ENCODE measurements at places on chromosomes 12 and 14.
A peak's percentile ranks its signal among the peaks of the same experiment; 100 is the strongest.

DNA sequence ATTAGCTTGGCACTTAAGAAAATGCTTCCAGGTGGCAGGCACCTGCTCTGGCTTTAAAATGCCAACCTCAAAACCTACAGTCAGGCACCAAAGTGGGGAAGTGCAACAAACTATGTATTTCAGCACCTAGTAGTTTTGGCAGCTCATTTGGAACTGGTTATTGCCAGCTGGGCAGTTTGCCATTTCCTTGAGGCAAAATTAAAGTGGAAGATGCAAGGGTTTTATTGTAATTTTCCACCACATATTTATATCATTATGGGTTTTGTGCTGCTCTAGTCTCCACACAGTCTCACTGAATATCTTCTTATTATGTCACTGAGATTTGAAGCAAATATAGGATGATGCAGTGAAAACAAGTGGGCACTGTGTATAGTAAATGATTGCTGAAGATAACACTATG is 117.0 kb downstream of the PRKD1 start:
- DNase-seq: no peak

DNA sequence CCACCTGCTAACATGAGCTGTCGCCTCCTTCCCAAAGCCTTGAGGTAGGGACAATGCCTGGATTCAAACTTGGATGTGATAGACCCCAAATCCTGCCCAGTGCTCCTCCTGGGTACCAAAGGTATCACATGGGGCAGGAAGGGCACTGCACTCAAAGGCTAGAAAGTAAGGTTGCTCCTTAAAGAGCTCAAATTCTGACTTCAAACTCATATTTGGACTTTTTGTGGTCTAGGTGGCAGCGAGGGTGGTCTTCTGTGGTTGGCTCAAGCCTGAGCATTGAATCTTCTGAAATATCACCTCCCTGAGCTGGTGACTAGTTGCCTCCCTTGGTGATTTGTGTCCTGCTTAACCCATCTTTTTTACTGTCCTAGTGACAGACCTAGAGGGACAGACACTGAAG is 8.3 kb upstream of the RNASE4 start:
- no peak for DNase-seq

GRCh38 chr12:122738571-122738970 is 7.9 kb upstream of the HCAR1 start:
- DNase-seq: no peak

DNA sequence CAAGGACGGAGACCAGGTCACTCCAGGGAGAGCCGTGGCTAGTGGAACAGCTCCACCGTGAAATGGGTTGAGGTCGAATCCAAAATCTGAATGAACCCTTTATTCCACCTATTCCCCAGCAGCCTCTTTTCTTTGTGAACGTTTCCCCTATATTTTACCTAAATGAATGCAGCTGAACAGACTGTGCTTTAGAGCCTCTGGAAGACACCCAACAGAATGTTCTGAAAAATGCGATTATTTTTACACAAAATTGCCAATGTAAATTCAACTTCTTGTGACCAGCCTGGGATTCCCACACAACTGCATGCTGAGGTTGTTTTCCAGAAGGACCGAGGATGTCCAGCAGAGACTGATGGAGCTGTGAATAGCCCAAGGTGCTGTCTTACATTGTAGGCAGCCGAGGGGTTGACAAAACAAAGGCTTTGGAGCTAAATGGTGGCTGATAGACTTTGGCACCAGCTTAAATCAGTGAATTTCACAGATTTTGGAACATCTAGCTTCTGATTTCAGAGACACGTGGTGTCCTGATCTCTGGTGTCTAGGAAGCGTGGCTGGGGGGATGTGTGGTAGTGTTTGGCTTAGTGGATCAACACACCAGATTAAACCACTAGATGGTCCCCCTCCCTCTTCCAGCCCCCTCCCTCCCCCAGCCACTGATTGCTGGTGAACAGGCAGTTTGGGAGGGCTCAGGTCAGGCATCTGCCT is 150.4 kb downstream of the ZNF664 start:
- DNase-seq: no peak

GRCh38 chr12:123133701-123134100 is 17.2 kb downstream of the PITPNM2 start:
- DNase-seq: no peak

DNA sequence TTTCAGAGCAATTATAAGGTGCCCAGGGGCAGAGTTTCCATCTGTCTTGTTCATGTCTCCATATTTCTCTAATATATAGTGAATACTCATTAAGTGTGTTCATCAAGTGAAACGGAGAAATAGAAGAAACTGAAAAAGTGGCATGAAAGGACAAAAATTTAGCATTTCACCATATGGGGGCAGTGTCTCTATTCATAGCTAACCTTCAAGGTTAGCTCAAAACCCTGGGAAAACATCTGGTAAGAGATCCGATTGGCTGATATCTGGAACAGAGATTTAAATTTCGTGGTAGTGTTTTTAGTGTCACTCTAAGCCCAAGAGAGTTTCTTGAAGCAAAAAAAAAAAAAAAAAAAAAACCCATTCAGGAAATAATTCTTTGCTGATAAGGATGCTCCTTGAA is 367.5 kb downstream of the DAD1 start:
- no peak for DNase-seq

DNA sequence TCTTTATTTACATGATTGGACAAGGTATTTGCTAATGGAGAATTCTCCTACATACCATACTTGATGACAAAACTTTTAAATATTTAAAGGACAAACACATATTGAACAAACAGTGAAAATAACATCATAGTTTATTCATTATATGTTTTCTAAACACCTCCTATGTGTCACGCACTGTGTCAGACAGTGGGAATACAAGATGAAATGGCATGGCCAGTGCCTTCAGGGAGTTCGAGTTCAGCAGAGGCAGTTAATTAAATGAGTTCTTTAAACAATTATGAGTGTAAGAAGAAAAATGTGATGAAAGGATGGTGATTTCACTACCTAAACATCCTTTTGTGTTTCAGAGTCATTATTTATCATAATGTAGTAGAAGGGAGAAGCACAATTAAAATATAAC is 159.8 kb downstream of the KCNH5 start:
- DNase-seq: peak; percentile 48

GRCh38 chr12:83759906-83760305 is 1073.2 kb downstream of the TMTC2 start:
- no peak for DNase-seq

- peak; percentile 91 for DNase-seq
Measured at GRCh38 chr12:79737875-79738718, 47.3 kb upstream of the PAWR start.

DNA sequence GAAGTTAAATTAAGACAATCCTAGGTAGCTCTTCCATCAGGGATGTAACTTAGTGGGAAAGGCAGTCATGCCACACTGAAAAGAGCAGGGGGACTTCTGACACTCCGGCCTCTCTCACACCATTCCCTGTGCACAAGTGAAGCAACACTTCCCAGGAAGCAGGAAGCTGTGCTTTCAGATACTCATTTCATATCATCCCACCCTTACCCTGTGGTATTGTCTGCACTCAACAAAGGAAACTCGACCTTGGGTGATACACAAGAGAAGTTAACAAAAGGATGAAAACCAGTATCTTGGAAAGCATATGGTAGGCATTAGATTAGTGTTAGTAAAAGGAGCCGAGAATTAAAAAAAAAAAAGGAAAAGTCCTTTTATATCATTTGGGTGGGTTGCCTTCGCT is 61.3 kb upstream of the MDM1 start:
- no peak for DNase-seq

DNA sequence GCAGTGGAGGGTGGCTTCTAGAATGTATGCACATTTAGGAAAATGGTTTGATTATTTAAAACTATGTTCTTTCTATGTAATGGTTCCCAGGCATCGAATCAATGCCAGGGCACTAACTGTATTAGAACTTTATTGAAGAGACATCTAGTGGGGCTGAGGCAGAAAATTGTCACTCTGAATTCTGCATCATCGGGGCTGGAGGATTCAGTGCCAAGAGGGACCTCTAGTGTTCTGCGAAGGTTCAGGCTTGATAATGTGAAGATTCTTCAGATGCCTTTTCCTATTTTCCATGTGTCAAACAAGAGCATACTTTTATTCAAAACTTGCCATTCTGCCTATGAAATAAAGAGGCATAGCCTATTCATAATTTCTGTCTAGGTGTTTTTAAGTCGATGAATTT is 146.3 kb downstream of the CAND1 start:
- DNase-seq: peak; percentile 67

GRCh38 chr14:100325231-100325632 is 2.1 kb downstream of the SLC25A47 start:
- DNase-seq: no peak

DNA sequence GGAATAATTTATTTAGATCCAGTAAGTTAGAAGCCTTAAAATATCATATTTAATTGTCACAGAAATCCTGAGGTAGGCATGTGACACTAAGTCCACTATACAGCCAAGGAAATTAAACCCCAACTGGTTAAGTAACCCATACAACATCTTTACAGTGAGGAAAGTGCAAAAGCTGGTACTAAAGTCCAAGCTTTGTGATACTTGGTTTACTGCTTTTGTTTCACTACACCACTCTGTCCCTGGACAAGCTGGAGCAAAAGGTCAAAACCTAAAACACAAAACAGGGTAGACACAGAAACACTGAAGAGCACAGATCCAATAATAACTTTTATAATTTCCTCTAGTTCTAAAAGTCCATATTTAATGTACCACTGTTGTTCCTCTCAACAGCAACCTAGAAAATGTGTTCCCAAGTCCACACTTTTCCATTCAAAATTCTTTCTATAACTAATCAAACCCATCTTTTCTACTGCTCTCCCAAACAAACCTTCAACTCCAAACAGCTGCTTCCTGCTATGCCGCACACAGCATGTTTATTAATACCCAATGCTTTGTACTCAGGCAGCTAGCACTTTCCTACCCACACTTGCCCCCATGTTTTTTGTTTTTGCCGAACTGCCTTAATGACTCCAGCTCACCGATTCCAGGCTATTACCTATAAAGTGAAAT is 90.9 kb downstream of the MED13L start:
- peak; percentile 89 for DNase-seq

- no peak for DNase-seq
Measured at GRCh38 chr12:19561411-19561961, 122.2 kb downstream of the AEBP2 start.

DNA sequence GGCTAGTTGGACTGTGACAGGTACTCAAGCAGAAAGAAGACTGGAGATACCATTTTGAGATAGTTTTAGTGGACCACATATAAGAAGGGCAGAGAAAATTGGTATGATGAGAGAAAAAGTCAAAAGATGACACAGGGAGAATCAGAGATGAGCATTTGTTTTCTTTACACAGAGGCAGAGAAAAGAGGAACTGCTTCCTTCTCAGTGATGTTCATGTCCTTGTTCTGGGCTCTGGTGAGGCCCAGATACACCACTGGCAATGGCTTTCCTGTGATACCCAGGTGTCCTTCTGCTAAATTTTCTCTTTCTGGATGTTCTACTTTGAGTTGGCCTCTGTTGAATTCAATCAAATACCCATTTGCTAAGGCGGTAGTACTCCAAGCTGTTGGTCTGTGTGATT is 1782.7 kb upstream of the SEL1L start:
- DNase-seq: no peak

DNA sequence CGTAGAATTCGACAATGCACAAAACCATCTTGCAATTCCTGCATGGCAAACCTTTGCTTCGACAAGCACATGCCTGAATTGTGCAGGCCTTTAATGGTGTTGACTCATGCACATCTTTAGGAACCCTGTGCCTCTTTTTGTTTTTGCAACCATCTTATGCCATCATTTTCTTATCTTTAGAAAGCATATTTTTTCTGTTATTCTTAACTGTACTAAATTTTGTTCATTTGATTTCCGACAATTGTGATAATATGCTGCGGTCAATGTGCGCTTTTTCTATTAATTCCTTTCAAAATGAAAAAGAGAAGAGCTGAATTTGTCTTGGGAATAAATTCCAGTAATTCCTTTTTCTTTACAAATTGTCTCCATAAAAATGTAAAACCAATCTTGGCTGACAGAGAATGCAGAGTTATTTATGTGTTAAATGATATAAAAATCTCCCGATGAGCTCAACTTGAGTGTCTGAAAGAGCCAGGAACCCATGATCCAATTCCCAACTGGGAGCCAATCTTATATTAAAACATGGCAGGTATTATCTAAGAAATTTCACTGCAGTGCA is 20.1 kb upstream of the CDK17 start:
- no peak for DNase-seq

- DNase-seq: no peak
Measured at GRCh38 chr14:88188745-88189416, 134.2 kb downstream of the KCNK10 start.

- no peak for DNase-seq
Measured at GRCh38 chr14:100898465-100898864, 5.1 kb downstream of the RTL1 start.

- peak; percentile 36 for DNase-seq
Measured at GRCh38 chr12:117140397-117141096, 41.3 kb upstream of the TESC start.

DNA sequence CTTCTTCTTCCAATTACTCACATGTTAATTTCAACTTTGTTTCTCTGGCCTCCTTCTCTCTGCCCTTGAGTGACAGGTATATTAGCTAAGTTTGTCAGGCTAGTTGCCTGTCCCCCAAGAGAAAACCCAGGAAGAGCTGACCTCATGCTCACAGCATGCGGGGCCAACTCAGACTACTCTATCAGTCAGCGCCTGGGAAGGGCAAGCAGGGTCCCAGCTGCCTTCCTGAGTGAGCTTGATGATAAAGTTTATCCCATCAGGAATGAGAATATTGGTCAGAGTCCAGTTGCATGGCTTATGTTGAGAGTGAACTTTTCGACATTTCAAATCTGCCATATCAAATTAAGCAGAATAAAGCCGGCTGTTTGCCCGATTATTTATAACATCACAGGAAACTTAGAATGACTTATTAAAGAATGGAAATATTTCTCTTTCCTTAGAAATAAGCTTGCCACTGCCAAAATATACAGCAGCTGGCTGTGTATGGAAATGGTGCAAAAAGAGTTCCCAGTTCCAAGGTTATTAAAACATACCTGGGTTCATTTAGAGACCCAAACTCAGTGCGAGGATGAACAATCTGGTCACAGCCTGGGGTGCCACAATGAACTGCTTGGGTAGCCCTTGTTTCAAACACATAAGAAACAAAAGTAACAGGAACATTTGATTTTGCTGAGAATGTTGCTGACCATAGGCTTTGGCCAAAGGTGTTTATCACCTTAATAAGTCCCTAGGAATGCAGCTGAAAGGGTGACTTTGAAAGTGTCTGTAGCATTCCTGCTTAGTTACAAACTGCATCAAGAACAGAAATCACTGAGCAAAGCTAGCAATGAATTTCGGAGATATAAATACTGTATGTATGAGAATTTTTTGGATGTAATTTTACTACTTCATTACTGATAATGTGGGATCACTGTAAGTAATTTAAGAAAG is 1553.8 kb upstream of the FLRT2 start:
- DNase-seq: no peak

GRCh38 chr12:88520436-88520820 is 59.8 kb downstream of the KITLG start:
- DNase-seq: no peak

DNA sequence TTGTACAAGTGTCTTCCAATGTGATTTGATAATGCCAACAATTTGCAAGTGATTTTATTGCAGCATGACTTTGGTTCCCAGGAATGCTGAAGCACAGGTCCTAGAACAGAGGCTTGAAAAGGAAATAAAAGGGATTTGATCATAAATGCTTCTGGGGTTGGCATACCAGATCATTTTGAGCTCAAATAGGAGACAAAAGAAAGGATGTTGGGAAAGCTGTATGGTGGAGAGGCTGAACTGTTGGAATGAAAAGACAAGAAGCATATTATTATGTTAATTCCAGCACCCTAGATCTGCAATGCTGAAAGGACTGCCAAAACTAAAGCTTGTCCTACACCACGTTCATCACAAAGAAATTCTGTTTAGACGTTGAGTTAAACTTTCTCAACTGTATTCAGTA is 143.1 kb downstream of the BICD1 start:
- no peak for DNase-seq

All from NCI-H510A treated with DMSO at 0.1 percent for 48 hours (cell line).